ENCODE measurements at places on chromosomes 3 and 15.
A peak's percentile ranks its signal among the peaks of the same experiment; 100 is the strongest.

- DNase-seq, result no peak
Measured at GRCh38 chr3:17642474-17642873, 100.0 kb downstream of the TBC1D5 start.

- DNase-seq, result no peak
Measured at GRCh38 chr3:101943029-101943428, 93.7 kb downstream of the NFKBIZ start.

DNA sequence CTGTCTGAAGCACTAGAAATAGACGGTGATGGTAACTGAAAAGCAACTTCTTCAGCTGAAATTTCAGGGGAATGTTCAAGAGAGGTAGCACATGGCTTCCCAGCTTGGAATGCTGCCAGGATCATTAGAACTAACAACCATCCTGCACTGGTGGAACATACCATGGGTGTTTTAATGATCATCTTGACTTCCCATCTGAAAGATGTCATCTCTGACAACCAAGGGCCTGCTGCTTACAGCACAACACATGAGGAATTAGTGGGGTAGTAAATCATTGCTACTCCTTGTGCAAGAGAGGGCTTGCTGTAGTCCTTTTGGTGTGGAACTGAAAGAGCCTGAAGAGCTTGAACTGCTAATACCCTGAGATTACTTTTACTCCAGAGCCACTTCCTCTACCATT is 853.7 kb downstream of the MCTP2 start:
- DNase-seq, result no peak

DNA sequence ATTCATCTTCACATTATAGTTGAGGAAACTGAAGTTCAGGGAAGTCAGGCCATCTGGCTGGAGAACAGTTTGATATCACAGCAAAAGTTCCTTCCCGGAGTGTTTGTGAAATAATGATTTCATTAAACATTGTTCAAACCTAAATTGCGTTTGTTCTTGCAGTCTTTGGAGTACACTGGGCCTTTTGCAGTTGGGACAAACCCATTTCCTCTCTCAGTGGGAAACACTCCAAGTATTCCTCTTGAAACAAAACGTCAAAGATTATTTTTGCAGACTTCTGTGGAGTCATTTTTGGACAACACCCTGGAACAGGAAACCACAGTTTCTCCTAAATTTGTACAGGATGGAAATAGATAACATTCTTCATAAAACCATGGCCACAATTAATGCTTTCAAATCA is 287.5 kb downstream of the PTPRG start:
- no peak for DNase-seq

DNA sequence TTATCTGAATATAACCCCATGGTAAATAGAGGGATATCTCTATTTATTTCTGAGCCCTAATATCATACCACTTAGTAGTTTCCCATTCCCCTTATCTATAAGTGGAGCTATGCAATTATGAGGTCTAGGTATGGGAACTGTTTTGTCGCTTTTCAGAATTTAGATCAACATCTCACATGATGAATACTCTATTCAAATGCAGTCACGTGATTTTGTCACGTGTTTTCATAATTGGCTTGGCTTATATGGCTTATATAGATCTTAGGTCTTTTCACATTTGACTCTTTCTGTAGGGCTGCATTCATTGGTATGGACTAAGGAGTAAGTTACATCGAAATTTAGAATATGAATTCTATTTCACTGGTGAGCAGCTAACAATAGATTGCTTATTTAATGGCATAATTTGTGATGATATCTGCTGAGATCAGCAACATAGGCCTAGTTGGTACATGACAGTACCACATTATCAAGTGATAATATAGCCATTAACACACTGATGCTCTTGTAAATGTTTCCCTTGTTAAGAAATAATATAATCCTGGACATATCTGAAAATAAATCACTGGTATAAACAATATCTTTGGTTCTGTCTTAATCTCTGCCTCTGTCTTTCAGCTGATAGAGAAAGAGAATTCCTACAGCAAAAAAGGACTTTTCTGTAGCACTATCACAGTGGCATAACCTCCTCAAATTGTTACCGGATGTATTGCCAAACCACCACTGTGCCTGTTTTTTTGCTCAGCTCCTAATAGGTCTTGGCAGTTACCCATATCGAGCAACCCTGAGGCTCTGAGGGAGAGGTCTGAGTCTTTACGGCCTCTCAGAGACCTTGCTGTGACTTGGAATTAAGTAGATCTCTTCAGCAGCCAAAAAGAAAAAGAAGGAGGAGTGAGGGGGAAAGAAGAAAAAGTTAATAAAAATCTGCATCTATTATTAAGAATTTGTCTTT is 357.1 kb downstream of the ZPLD1 start:
- DNase-seq, result no peak

DNA sequence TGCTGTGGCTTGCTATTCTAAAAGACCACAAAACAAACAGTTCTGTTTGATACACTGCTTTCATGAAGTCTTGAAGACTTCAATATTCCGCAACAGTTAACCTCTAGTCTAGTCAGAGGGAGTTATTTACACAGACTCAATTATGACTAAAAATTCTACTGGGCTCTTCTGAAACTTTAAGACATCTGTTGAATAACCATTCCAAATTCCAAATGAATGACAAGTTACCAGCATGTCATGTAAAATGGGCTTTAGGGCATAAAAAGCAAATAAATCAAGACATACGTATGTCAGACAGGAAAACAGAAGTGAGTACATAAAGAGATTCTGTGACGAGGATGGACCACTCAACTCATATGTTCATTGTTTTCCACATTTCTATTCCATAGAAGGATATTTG is 93.9 kb downstream of the PLOD2 start:
- no peak for DNase-seq

GRCh38 chr3:171312741-171313140 is 147.5 kb downstream of the TNIK start:
- no peak for DNase-seq

DNA sequence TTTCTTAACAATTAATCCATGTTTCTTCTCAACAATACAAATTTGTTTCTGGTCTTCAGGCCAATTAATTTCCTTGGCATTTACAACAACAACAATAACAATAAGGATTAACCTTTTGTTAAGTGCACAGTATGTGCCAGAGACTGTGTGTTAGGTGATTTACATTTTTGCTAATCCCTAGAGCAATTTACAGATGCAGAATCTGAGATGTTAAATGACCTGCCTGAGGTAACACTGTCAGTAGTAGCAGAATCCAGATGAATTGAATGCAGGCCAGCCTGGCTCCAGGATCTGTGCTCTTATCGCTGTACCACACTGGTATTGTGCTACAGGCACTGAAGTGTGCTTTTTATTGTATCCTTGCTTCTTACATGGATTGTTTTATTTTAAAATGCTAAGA is 122.2 kb downstream of the MEIS2 start:
- DNase-seq, result no peak

GRCh38 chr15:28184166-28184565 is 85.1 kb upstream of the OCA2 start:
- DNase-seq, result no peak

GRCh38 chr3:32794487-32795308 is 23.1 kb upstream of the TRIM71 start:
- DNase-seq, result no peak

DNA sequence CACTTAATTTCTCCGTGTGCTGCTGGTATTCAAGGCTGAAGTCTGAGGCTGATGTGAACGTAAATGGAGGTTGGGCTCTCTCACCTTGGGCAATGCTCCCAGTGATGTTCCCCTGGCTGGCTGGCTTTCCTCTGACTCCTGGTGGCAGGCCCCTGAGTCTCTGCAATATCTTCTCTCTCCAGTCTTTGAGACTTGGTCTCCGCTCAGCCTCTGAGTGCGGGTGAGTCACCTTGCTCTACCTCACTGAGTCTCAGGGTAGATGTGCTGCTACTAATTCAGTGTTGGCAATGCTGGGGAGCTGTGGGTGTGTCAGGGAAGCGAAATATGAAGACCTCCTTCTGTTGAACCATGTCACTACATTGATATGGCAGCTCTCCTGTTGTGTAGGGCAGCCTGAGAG is 31.3 kb upstream of the TRIM59 start:
- no peak for DNase-seq

GRCh38 chr15:75025107-75025506 is 1.7 kb downstream of the PPCDC start:
- DNase-seq, result no peak

GRCh38 chr3:186617036-186617946 is 4.4 kb downstream of the AHSG start:
- DNase-seq, result peak; percentile 92

- no peak for DNase-seq
Measured at GRCh38 chr15:73078291-73078690, 26.0 kb downstream of the NEO1 start.

DNA sequence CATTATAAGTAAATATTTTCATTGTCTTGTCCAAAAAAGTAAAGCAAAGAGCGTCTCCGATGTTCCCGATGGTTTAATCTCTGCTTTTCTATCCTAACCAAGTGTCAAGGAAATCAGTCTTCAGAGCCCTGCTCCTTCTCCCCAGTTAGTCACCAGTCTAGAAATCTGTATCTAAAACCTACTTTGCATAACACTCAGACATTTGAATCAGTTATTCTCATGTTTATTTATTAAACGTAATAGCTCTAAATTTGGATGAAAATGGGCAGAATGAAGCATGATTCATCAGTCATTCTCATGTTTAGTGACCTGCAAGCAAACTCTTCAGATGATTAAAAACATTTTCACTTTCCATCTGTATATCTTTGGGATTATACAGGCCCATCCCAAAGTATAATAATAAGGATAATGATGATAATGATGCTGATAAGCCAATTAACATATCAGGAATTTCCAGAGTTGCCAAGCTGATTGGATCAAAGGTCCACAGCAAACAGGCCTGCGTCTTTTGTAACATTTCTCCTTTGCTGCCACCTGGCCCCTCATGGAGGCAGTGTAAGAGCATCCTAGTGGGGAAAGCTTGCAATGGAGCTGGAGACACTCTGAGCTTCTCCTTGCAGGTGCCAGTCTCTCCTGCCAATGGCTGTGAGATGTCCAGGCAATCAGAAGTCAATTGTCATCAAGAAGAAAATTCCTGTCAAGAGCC is 273.9 kb downstream of the IGSF11 start:
- no peak for DNase-seq

DNA sequence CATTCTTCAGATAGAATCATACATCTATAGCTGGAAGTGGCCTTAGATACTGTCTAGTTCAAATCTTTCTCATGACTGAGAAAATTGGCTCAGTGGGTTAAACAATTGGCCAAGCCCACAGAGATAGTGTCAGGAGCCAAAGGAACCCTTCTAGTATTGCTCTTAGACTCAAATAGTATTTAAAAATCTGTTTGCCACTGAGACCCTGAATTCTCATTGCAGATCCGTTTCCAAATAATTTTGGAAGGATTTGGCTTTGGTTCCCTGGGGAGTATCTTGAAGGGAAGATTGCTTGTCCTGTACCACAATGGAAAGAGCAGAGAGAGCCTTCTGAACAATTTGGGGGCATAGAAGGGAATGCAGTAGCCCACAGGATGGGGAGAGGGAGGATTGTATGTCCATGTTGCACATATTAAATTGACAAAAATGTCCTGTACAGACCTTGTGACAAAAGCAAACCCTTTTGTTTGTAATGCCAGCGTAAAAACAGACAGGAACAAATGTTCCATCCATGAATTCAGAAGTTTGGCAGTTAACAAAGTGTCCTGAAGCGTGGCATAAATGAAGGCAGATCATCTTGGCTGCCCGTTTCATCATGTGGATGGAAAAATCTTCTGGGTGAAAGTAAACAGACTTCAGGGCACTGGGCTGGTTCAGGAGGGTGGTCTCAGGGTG is 156.4 kb upstream of the RASGRP1 start:
- DNase-seq, result no peak

GRCh38 chr15:47872869-47873432 is 155.6 kb downstream of the SEMA6D start:
- DNase-seq, result no peak
